ENCODE measurements at places on chromosomes 12 and 14. TPM values are rescaled to one million over a fixed set of nuclear protein-coding genes. Genes with fewer than 3 reads are reported as not detected.

Gene SPIC
- not detected for total RNA-seq

Gene STXBP6
- 7.1 TPM for total RNA-seq

DNA sequence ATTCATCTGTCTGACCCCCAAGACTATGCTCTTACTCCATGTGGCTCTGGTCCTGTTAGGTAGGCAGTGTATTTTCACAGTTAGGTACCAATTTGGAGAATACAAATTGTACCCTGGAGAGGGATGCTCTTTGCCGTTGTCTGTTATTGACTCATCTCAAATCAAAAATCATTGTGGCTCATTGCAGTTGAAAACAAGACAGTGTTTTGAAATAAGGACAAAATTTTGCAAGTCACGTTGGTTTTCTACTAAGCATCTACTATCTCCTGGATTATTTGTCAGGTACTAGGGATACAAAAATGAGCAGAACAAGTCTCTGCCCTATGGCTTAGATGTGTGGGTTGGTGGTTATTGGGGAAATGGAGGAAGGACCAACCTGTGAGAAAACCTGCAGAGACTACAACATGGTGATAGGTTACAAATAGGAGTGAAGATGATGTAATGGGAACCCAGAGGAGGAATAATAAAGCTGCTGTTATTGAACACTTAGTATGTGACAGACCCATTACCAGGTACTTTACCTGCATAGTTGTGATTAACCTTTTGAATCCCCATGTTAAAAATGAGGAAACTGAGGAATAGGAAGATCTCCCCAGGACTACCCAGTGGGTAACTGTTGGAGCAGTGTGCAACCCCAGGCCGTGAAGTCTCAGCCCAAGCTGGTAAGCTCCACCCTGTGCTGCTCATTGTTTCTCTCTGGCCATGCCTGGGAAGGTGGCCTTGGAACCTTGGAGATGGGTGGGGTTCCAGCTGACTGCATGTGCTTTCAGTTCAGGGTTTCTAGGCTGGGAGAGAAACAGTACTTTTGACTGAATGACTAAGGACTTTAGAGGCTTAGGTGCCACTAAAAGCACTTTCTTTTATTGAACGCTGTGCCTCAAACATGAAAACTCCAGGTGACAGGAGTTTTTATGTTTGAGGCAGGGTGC lies 72.9 kb upstream of the SRSF5 start:
- H3K27ac ChIP-seq: peak overlapping the region; percentile 91
- no peaks in the 10 kb centered on the region for H3K36me3 ChIP-seq
- H3K27me3 ChIP-seq: no peaks in the 10 kb centered on the region
- H3K4me3 ChIP-seq: no peak overlapping the region

DNA sequence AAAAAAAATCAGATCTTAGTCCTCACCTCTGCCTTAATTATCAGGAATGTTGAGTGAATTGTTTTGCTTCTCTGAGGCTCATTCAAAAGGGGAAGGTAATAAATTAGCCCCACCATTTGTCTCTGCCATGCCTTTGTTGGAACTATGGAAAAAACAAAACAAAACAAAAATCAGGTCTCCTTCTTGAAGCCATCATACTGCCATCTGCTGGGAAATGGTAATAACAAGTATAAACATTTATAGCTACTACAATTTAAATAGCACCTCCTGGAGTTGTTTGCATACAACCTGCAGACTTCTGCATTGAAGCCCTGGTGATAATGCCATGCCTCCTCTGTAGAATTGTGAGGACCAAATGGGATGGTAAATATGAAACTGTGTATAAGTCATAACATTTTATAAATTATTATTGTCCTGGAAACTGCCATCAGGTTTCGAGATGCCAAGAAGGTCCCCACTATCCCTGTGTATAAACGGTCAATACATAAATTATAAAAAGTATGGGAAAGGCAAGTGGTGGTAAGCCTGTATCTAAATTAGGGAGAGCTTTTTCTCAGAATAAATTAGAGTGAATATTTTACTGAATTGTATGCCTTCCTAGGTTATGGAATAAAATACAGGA lies 87.2 kb upstream of the FGD4 start:
- H3K27ac ChIP-seq: no peak overlapping the region
- H3K4me1 ChIP-seq: no peaks in the 10 kb centered on the region
- H3K36me3 ChIP-seq: no peaks in the 10 kb centered on the region
- DNase-seq: no peak
- H3K4me3 ChIP-seq: no peak overlapping the region
- no peaks in the 10 kb centered on the region for H3K27me3 ChIP-seq

DNA sequence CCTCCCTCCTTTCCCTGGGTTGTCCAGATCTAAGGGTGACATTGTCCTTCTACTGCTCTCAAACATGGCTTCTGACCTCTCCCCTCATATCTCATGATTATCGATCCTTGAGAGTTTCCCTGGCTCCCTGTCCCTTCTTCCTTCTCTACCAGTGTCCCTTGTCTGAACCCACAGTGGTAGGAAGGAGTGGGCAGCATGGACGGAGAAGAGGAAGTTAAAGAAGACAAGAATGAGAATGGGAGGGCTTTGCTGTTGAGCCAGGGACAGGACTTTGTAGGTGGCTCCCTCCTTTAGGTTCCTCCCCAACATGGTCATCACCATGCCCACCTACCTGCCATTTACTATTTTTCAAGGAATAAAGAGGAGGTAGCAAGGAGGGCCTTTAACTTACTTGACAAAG lies 166.7 kb downstream of the TMEM117 start:
- no peak overlapping the region for H3K4me3 ChIP-seq
- no peaks in the 10 kb centered on the region for H3K27me3 ChIP-seq
- H3K4me1 ChIP-seq: no peaks in the 10 kb centered on the region
- DNase-seq: no peak
- H3K27ac ChIP-seq: no peak overlapping the region
- H3K36me3 ChIP-seq: no peaks in the 10 kb centered on the region

DNA sequence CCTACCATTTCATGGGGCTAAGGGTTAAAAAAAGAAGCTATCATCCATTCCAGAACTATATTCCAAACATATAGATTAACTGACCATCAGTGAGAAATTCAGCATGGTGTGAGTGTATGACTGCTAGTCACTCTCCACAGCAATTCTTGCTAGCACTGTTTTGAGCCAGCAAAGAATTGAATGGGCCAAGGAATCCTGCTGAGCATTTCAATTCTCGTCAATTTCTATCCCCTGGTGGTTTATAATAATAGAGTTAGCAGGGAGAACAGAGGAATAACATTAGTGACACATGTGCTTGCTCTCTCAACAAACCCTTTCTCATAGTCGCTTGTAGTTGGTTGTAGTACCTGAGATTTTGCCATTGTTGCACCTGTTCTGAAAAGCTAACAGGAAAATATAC lies 7.2 kb downstream of the MBIP start:
- no peak overlapping the region for H3K4me3 ChIP-seq
- DNase-seq: no peak
- peaks cover 20% of the 10 kb centered on the region for H3K36me3 ChIP-seq
- no peak overlapping the region for H3K27ac ChIP-seq
- peaks cover 9% of the 10 kb centered on the region for H3K4me1 ChIP-seq

DNA sequence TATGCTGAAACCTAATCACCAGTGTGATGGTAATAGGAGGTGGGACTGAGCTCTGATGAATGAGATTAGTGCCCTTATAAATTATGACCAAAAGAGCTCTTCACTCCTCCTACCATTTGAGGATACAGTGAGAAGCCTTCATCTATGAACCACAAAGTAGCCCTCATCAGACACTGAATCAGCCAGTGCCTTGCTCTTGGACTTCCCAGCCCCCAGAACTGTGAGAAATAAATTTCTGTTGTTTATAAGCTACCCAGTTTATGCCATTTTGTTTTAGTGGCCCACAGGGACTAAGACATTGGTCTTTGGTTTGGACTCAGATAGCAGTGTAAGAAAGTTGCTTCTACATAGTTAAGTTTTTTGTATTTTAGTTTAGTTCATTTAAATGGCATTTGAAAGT lies 32.9 kb downstream of the ABHD12B start:
- no peaks in the 10 kb centered on the region for H3K27me3 ChIP-seq
- H3K4me1 ChIP-seq: no peaks in the 10 kb centered on the region
- no peak for DNase-seq

- H3K27ac ChIP-seq: no peak overlapping the region
- H3K36me3 ChIP-seq: no peaks in the 10 kb centered on the region
- no peak for DNase-seq
Observed at GRCh38 chr12:114038962-114039361, 72.8 kb upstream of the RBM19 start.

GRCh38 chr12:132415327-132416120 lies 74.4 kb upstream of the FBRSL1 start:
- H3K4me3 ChIP-seq: no peak overlapping the region
- no peak for DNase-seq
- peaks cover 63% of the 10 kb centered on the region for H3K27me3 ChIP-seq
- H3K4me1 ChIP-seq: peaks cover 12% of the 10 kb centered on the region
- H3K27ac ChIP-seq: no peak overlapping the region

GRCh38 chr12:26345471-26346003 lies 150.2 kb downstream of the SSPN start:
- no peak for DNase-seq
- H3K27me3 ChIP-seq: no peaks in the 10 kb centered on the region
- no peak overlapping the region for H3K27ac ChIP-seq
- no peaks in the 10 kb centered on the region for H3K36me3 ChIP-seq
- no peak overlapping the region for H3K4me3 ChIP-seq
- no peaks in the 10 kb centered on the region for H3K4me1 ChIP-seq

GRCh38 chr14:99430491-99430890 lies 50.2 kb downstream of the SETD3 start:
- H3K4me1 ChIP-seq: peaks cover 4% of the 10 kb centered on the region
- H3K27me3 ChIP-seq: no peaks in the 10 kb centered on the region
- DNase-seq: no peak
- H3K27ac ChIP-seq: no peak overlapping the region
- H3K4me3 ChIP-seq: no peak overlapping the region
- no peaks in the 10 kb centered on the region for H3K36me3 ChIP-seq

- no peaks in the 10 kb centered on the region for H3K4me1 ChIP-seq
- H3K27ac ChIP-seq: no peak overlapping the region
- H3K4me3 ChIP-seq: no peak overlapping the region
- H3K36me3 ChIP-seq: peaks cover 4% of the 10 kb centered on the region
Observed at GRCh38 chr14:58479975-58480374, 52.5 kb downstream of the KIAA0586 start.

- DNase-seq: no peak
- H3K27me3 ChIP-seq: no peaks in the 10 kb centered on the region
- H3K4me3 ChIP-seq: no peak overlapping the region
- H3K36me3 ChIP-seq: no peaks in the 10 kb centered on the region
Observed at GRCh38 chr14:95559203-95559602, 24.4 kb downstream of the GLRX5 start.

- no peak overlapping the region for H3K4me3 ChIP-seq
- no peak for DNase-seq
- H3K36me3 ChIP-seq: no peaks in the 10 kb centered on the region
- H3K27me3 ChIP-seq: no peaks in the 10 kb centered on the region
Observed at GRCh38 chr12:28939427-28939826, 209.7 kb upstream of the FAR2 start.
